ENCODE measurements at places on chromosomes 5 and 9. TPM values are rescaled to one million over a fixed set of nuclear protein-coding genes. Genes with fewer than 3 reads are reported as not detected.

- no peaks in the 10 kb centered on the region for H3K36me3 ChIP-seq
- H3K4me3 ChIP-seq, result no peak overlapping the region
- H3K27ac ChIP-seq, result no peak overlapping the region
- peaks cover 30% of the 10 kb centered on the region for H3K27me3 ChIP-seq
- H3K4me1 ChIP-seq, result no peaks in the 10 kb centered on the region
Measured at GRCh38 chr5:67844924-67845323, 370.6 kb upstream of the PIK3R1 start.

CORO2A gene
- 11.5 TPM for total RNA-seq

DNA sequence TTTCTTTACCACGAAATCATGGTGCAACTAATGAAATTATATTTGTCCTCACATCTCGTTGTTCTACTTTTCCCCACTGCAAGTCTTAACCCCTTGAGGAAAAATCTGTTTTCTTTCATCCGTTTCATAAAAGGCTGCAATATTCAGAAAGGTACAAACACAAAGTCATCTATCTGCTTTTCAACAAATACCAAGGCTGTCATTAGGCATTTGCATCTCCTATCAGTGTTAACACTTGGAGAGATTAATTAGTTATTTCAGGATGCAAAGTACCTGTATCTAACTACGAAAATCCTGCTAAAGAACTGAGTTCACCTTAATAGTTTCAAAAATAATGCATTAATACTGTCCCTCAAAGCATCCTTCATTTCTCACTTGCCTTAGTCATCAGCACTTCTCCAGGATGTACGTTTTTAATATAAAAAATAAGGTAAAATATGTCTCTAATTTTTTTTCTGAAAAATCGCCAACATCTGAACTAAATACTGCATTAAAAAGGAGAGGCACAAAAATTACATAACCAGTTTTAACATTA is 1.8 kb downstream of the ARRDC3 start:
- peaks cover 33% of the 10 kb centered on the region for H3K4me1 ChIP-seq
- H3K27ac ChIP-seq, result peak overlapping the region; percentile 100
- DNase-seq, result no peak
- no peaks in the 10 kb centered on the region for H3K27me3 ChIP-seq
- H3K4me3 ChIP-seq, result peak overlapping the region; percentile 88

ZNF474 gene
- total RNA-seq, result 0.35 TPM

DNA sequence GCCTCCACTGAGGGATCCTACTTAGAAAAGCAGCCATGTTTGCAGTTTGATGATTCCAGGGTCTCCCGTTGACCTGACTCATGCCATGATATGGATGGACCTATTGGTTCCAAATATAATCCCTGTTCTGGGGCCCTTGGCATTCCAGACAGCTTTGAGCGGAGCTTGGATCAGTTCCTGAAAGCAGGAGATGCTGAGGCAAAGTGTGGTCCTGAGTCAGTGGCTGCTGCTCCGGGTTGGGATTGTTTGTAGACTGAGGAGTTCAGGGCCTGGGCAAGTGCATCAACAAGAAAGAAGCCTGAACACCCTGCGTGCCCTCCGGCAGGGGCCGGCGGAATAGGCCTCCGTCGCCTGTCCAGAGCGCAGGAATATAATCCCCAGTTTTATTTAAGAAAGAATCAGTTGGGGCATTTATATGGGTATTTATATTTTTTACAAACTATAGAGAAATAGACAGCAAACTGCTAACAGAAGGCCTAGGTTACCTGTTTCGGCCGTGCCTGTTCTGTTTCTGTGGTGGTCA is 50.6 kb downstream of the LRSAM1 start:
- no peak overlapping the region for H3K4me3 ChIP-seq
- peaks cover 3% of the 10 kb centered on the region for H3K4me1 ChIP-seq
- no peaks in the 10 kb centered on the region for H3K36me3 ChIP-seq
- DNase-seq, result no peak

DNA sequence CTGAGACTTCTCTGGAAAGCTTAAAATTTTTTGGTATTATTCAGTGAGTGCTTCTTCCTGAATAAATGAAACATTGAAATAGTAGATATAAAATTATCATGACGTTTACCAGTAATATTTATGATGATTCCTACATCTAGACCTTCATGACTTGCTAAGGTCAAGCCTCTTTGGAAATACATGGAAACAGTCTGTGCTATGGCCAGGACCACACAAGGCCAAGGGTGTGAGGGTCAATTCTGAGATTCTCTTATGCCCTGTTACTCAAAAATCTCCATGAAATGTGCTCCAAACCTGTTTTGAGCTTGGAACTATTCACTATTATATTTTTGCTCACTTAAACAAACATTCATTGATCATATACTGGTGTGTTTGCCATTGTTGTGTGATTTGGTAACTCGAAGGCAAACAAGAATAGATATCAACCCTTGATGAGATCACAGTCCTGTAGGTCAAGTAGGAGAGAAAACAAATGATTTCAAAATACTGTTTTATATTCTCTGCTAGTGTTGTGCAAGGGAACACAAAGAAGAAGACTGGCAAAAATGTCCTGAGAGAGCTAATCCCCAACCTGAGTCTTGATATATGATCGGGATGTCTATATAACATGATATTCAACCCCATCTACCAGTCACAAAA is 1254.9 kb upstream of the DMAC1 start:
- H3K4me1 ChIP-seq, result no peaks in the 10 kb centered on the region
- no peaks in the 10 kb centered on the region for H3K27me3 ChIP-seq
- H3K36me3 ChIP-seq, result no peaks in the 10 kb centered on the region
- H3K27ac ChIP-seq, result no peak overlapping the region
- no peak for DNase-seq

DNA sequence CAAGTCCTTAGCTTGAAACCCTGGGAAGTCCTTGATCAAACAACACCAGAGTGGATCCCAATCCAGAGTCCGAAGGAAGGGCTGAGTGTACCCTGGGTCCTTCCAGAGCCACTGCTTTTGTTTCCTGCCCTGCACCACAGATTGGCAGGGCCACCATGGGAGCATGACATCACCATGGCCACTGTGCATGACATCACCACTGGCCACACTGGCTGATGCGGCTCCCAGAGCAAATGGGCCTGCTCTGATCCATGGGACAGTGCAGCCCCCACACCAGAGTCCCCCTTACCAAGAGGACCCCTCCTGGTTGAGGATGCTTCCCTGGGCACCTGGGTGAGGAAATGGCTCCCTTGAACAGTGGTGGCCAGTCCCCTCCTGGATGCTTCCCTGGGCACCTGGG is 9.9 kb downstream of the SLC6A3 start:
- DNase-seq, result peak; percentile 35
- no peak overlapping the region for H3K4me3 ChIP-seq
- H3K36me3 ChIP-seq, result no peaks in the 10 kb centered on the region

GRCh38 chr5:111197523-111197922 is 26.7 kb upstream of the CAMK4 start:
- H3K27ac ChIP-seq, result no peak overlapping the region
- no peak for DNase-seq
- no peak overlapping the region for H3K4me3 ChIP-seq
- H3K36me3 ChIP-seq, result no peaks in the 10 kb centered on the region
- peaks cover 8% of the 10 kb centered on the region for H3K4me1 ChIP-seq

- peaks cover 11% of the 10 kb centered on the region for H3K4me1 ChIP-seq
- peaks cover 15% of the 10 kb centered on the region for H3K36me3 ChIP-seq
- no peak for DNase-seq
- no peaks in the 10 kb centered on the region for H3K27me3 ChIP-seq
Measured at GRCh38 chr5:154309805-154310204, 119.3 kb downstream of the GALNT10 start.

All from activated CD8-positive, alpha-beta memory T cell treated with anti-CD3 and anti-CD28 coated beads, Interleukin-2, amount 10 ng/mL, durations not matched to agents 7 days and 5 days (primary cell).